ENCODE measurements at places on chromosomes 1 and 21.

GRCh38 chr1:52102336-52103013, 39.4 kb upstream of the ZFYVE9 start:
- no peak for DNase-seq

DNA sequence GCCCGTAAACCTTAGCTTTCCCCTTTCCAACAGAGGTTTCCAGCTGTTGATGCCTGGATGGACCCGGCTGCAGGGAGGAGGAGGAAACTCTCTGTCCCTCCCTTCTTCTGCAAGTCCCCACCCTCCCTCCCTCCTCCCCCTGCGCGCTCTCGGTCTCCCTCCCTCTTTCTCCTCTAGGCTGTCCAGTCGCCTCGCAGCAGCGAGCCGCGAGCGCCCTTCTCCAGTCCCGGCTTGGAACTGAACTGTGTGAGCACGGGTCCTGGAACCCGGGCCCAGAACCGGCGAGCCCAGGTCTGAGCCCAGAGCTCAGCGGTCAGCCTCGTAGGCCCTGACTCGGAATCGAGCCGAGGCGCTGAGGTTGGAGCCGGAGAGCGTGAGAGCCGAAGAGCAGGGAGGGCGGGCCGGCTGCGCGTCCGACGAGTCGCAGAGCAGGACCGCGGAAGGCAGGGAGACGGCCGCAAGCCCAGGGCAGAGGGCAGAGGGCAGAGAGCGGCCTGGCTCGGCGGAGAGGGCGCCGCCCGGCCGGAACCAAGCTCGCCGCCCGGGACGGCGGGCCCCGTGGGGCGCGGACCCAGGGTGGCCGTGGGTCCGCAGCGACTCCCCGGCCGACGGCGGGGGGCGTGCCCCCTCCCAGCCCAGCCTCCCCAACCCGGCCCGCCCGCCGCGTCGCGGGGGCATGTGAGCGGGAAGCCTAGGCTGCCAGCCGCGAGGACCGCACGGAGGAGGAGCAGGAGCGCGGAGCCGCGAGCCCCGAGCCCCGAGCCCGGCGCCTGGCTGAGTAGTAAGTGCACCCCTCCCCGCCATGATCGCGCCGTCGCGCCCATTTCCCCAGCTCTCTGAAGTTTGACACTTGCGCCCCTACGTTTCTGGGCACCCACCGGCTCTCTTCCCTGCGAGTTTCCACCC, at the start of gene SOX13:
Gene SOX13, plus strand, starts transcription at position 185 of the 906 bp plus-strand sequence. CDS start 39,801 bp downstream, outside the sequence.
- DNase-seq = no peak

DNA sequence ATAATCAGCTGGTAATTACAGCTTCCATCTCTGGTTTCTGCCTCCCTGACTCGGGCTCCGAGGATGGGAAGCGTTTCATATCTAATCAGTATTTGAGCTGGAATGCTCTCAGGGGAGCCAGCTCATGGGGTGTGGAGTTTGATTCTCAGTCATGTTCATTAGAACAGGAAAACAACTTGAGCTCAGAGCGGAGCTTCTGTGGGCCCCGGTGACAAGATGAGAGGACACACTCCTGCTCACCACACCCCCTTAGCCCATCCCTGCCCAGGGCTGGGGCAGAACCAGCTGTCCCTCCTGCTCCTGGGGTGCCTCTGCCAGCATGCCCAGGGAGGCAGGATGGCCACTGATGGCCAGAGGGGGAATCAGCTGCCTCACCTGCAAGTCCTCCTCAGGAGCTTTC, 726.0 kb downstream of the PTPRU start:
- DNase-seq = no peak

GRCh38 chr1:42783092-42783491, 1.7 kb upstream of the TMEM269 start:
- DNase-seq = no peak
